ENCODE measurements at places on chromosomes 11 and 22.
A peak's percentile ranks its signal among the peaks of the same experiment; 100 is the strongest.

DNA sequence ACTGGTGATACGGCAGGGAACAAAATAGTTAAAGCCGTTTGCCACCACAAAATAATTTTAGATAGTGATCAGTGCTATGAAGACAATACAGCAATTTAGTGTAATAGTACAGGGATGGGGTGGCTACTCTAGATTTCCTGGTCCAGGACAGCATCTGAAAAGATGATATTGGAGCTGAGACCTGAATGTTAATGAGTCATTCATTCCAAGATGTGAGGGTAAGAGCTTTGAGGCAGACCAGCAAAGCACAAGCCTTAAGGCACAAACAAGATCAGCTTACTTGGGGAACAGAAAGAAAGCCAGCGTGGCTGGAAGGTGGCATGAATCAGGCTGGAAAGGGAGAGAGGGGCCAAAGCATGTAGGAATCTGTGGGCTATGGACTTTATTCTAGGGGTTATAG lies 132.3 kb downstream of the TRIM44 start:
- DNase-seq: no peak

DNA sequence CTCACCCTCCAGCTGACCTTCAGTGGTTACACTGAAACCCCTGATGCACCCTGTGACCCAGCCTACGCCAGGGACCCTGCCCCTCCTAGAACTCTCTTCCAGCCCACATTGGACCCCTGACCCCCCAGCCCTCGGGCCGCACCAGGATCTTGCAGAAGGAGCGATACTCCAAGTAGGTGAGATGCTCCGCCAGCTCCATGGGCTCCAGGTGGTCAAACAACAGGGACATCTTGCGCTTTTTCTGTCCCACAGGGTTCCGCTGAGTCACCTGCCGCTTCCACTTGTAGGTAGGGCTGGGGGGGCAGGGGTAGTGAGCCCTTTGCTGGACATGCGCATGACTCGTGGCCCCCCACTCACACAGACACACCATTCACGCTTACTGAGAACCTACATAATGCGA lies 4.1 kb downstream of the RASGRP2 start:
- DNase-seq: no peak

DNA sequence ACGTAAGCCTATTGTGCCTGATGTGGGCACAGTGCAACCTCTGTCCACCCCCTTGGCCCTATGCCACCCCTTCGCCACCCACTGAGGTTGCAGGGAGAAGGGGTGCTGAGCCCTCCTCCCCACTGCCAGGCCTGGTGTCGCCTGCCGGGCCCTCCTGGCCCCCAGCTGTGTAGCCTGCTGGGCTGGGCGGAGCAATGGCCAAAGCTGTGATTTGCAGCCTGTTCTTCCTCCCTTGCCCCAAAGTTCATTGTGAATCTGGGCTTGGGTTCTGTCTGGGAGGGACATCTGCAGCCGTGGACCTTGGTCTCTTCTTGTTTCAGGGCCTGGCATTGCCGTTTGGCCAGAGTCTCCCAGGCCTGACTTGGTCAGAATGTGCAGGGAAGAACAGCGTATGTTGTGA lies 121.9 kb downstream of the PKNOX2 start:
- DNase-seq: no peak

- DNase-seq: no peak
Observed at GRCh38 chr11:2205981-2206690, 34.5 kb upstream of the TH start.

DNA sequence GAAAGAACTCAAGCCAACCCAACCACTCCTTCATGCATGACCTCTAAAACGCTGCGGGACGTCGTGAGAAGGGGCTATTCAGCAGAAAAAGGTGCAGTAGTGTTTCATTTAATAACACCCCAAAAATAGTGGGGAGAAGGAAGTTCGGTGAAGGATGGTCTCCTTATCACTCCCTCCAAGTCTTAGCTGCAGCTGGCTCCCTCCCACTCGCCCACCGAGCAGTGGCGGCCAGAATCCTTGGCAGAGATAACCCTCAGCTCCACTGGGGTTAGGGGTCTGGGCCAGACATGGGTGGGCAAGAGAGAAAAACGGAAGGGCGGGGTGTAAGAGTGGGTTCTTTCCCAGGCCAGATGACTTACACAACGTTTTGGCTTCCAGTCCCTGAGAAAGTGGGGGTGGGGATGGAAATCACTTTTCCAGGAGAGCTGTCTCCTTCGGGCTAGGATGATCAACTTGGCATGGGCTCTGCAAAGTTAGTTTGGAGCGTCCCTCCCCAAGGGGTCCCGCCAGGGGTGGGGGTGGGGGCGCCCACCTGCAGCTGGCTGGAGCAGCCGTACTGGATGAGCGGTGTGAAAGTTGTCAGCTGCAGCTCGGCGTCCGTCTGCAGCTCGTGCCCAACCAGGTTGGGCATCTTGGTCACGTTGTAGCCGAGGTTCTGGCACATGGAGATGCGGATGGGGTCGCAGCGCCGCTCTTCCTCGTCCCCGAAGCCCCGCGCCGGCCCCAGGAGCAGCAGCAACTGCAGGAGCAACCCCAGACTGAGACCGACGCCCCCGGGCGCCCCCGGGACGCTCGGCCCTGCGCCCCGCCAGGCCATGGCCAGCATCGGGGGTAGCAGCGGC lies 705 bp downstream of the FZD4 start:
- DNase-seq: no peak

DNA sequence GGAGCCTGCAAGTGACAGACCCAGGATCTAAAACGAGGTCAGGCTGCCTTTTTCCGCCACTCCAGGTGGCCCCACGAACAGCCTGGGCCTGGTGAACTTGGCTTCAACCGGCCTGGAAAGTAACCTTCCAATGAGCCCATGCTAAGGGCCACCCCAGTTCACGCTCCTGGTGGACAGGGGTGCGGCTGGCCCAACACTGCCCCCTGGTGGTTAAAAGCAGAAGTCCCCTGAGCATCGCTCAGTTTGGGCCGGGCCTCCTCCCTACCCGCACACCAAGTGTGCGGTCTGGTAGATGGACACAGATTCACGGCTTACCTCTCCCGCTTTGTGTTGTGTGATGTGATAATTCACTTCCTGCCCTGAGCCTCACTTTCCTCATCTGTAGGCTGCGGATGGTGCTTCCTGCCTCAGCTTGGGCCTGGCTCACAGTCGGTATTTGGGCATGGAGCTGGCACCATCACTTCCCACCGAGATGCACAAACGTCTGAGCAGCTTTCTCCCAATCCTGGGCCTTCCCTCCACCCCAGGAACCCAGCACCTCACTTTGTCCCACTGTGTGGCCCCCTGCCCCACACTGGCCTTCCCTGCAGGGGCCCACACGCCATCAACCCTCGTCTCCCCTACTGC lies 13.7 kb upstream of the SEC14L3 start:
- peak; percentile 14 for DNase-seq

DNA sequence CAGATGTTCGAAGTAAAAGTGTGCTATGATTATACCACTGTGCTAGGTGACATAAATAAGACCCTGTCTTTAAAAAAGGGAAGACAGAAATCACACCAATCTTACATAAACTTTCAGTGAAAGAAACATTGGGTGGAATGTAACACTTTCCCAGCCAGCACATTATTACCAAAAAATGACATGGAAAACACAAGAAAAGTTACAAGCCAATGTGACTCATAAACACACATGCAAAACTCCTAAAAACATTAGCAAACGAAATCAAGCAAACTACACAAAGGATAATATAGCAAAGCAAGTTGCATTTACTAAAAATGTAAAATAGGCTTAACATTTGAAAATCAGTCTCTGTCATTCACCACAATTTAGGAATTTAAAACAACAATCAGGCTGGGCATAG lies 47.0 kb downstream of the SBF2 start:
- DNase-seq: no peak

- DNase-seq: no peak
Observed at GRCh38 chr11:5922749-5923426, 19.2 kb upstream of the OR56A3 start.

DNA sequence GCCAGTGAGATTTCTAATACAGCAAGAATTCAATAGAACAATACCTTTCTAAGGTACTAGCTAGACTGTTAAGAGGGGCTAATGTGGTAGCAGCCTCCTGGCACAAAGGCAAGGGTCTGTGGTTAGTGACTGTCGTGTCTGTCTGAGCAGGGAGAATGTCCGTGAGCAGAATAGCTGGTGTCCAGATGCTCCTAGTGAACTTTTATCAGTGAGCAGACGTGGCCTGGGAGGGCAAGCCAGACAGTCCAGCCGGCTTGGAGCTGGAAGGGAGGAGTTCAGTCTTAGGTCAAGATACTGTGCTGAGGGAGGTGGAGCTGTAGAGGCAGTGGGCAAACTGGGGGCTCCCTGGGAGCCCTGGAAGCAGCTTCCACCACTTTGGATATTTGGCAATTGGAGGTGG lies 138.6 kb downstream of the TEAD1 start:
- no peak for DNase-seq

DNA sequence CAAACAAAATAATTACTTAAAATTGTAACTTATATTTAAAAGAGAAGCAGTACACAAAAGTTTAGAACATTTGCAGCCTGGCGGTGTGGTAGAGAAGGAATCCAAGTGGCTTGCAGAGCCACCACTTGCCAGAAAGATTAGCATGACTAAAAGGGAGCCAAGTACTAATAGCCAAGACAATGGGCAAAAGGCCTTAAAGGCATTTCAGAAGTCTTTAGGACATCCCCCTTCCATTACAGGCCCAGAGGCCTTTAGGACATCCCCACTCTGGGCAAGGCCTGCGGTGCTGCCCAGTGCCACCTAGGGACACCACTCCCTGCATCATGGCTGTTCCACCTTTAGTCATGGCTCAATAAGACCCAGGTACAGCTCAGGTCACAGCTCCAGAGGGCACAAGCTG lies 32.4 kb downstream of the TMEM225 start:
- DNase-seq: no peak

DNA sequence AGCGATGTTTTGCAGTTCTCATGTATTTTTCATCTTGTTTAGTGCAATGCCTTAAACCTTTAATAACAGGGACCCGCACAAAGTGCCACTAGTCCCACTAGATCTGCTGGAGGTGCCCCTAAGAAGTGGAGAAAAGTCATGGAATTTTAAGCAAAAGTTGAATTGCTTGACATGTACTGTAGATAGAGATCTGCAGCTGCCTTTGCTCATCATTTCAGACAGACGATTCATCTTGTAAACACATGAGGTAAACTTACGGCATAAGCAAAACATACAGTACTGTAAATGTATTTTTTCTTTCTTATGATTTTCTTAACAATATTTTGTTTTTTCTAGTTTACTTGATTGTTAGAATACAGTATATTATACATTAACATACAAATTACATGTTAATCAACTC lies 295.6 kb downstream of the CASP12 start:
- DNase-seq: no peak
